ENCODE measurements at places on chromosomes 11 and 22.

DNA sequence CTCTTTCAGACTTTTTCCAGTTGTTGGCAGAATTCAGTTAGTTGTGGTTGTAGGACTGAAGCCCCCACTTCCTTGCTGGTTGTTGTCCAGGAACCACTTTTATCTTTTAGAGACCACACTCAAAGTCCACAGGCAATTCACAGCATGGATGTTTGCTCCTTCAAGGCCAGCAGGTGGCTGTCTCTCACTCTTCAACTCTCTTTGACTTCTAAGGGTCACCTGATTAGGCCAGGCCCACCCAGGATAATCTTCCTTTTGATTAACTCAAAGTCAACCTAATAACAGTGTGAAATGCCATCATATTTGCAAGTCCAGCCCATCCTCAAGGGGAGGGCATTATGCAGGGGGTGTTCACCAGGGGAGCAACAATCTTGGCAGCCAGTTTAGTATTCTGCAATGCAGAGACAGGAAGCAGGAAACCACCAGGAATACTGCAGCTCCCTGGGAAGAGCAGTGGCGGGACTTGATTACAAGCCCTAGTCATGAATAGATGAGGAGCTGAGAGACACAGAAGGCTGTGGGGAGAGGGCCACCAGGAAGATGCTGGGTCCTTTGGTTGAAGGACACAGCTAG, 52.4 kb downstream of the LRRC74B start:
- DNase-seq = no peak

DNA sequence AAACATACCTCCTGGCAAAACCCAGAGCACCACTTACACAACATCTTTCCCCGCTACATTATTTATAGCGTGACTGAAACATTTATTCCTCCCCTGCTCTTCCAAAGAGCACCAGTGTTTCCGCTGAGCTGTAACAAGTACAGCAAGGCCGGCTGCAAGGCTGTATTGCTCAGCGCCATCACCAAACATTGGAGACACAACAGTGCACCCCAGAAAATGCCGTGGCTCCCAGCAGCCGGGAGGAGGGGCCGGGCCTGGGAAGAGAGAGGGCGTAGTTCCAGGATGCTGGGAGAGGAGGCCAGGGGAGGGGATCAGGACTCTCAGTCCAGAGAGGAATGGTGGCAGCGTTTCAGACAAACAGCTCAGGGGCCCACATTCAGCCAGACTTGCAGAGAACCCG, 133.2 kb downstream of the DSCAML1 start:
- DNase-seq = no peak

- no peak for DNase-seq
Observed at GRCh38 chr11:126874831-126875230, 125.7 kb downstream of the KIRREL3 start.

DNA sequence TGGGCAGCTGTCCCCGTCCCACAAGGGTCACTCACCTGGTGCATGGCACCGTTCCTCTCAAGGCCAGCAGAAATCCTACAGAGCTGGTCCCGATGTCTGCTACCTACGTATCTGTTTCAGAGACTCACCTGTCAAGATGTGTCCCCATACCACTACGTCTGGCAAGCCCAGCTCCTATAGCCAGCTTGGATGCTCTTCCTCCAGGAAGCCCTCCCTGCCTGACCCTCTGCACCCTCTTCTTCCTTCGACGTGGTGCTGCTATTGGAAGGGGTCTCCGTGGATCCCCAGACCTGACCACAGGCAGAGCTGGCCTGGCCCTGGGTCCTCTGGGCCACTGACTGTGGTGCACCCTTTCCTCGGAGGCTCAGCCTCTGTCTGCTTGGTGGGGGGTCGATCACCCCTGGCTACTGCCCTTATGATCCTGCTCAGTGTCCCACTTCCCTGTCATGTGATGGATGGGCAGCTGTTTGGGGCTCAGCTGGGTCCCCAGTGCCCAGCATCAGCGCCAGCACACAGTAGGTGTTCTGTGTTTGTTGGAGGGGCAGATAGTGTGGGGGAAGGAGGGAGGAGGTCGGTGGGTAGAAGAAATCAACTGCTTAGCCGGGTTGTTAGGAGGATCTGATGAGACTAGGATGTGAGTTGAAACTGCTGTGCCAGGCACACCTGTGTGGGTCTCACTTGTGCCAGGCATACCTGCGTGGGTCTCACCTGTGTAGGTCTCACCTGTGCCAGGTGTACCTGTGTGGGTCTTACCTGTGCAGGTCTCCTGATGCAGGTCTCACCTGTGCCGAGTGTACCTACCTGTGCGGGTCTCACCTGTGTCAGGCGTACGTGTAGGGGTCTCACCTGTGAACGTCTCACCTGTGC, 21.7 kb upstream of the ARHGAP8 start:
- no peak for DNase-seq

GRCh38 chr22:37546437-37547250, 13.6 kb upstream of the CDC42EP1 start:
- DNase-seq = no peak

- DNase-seq = no peak
Observed at GRCh38 chr11:11253497-11253896, 99.6 kb downstream of the CSNK2A3 start.

DNA sequence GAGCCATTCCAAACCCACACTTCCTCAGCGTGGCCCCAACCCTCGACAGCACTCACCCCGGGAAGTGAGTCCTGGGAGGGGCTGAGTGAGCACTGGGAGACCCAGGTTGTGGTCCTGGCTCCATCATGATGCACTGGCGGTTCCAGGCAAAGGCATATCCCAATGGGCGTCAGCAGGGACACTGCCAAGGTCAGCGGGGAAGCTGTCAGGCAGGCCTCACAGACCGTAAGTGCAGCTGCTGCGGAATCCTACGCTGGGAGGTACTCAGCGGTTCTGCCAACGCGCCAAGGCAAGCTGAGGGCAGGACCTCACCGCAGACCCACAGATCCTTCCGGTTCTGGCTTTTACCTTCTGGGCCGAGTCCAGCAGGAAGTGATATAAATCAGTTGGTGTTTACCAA, 1.4 kb upstream of the GAL3ST1 start:
- no peak for DNase-seq

- DNase-seq = no peak
Observed at GRCh38 chr11:63427971-63428508, 58.5 kb downstream of the SLC22A9 start.

- peak; percentile 79 for DNase-seq
Observed at GRCh38 chr22:42688241-42689211, 32.1 kb downstream of the A4GALT start.

- DNase-seq = peak; percentile 27
Observed at GRCh38 chr11:122101625-122102291, 14.3 kb downstream of the BLID start.

GRCh38 chr11:132980670-132981069, 551.6 kb downstream of the OPCML start:
- DNase-seq = no peak

- no peak for DNase-seq
Observed at GRCh38 chr22:20284471-20285086, 16.5 kb upstream of the RTN4R start.

Measured in thoracic aorta (tissue), 2 donors.